ENCODE measurements at places on chromosomes 6 and 20.

- no peak for DNase-seq
Measured at GRCh38 chr6:8944548-8944947, 509.2 kb upstream of the SLC35B3 start.

- no peak for DNase-seq
Measured at GRCh38 chr6:123802351-123802696, 1.3 kb upstream of the NKAIN2 start.

DNA sequence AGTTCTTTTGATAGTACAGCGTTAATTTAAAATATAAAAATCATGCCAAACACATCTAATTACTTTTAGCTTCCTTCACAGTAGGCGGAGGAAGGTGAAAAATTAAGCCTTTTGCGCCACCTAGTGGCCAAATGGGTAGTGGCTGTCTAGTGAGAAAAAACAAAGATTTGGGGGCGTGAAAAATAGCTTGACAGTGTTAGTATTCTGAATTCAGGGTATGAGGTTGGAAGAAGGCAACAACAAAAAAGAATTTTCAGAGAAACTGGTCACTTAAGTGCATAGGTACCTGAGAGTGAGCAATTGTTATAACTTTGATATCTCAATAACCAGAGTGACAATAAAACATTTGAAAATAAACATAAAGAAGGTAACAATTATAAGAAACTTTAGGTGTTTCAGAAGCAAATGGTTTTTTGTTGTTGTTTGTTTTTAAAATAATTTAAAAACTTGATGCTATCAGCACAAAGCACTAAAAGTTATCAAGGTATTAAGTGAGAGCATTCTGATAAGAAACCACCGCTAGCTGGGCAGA is 14.3 kb downstream of the PSMB9 start:
- peak; percentile 56 for DNase-seq

- DNase-seq = no peak
Measured at GRCh38 chr6:25883991-25884390, 9.9 kb upstream of the SLC17A3 start.

DNA sequence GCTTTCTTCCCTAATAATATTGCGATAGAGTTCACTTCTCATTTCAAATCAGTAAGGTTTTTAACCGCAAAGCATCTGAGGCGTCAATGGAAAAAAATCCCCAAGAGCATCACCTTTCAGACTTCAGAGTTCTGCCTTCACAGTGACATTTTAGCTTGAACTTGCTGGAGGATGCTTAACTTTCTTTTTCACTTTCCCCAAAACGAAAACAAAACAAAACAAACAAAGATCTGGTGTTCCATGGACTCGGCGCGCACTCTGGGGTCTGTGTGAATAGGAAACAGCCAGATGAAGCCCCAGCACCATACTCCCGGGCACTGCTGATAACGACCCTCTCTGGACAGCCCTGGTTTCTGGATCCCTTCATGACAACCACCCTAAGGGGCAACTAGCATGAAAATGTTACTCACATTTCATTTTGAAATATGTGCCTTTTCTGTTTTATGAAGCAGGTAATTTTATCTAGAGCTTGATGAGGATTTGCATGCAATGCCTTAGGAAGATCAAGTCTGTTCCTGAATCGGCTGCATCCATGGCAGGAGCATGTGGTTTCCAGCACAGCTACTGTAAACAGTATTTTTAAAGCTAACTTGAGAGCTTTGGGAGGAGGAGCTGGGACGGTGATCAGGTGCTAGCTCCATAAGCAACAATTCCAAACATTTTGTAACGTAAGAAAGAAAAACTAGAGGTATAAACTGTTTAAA is 44.5 kb downstream of the RAMACL start:
- DNase-seq = no peak

DNA sequence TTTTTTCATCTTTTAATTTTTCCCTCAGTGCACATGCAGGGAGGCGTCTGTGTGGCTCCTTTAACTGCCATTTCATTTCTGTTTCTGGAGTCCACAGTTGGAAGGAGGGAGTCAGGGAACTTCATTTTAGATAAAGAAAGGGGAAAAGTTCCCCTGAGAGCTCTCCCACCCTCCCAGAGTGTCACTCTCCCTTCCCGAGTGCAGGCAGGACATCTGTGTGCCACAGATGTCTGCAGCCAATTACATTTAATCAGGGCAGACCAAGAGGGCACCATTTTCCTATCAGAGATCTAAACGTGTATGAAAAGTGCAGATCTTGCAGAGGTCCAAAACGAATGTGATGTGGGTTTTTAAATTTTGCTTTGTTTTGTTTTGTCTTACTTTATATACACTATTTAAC is 96.6 kb downstream of the PXDC1 start:
- no peak for DNase-seq

DNA sequence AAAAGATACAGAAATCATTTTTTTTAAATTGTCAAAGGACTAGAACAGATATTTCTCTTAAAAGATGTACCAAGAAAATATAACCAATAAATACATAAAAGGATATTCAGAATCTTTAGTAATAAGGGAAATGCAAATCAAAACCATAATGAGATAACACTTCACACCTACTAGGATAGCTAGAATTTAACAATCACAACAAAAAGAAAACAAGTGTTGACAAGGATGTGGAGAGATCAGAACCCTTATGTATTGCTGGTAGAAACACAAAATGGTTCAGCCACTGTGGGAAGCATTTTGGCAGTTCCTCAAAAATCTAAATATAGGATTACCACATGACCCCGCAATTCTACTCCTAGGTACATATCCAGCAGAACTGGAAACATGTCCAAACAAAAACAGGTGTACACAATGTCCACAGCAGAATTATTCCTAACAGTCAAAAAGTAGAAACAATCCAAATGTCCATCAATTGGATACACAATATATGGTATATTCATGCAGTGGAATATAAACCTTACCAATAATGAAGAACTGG is 211.0 kb downstream of the LRFN2 start:
- no peak for DNase-seq

DNA sequence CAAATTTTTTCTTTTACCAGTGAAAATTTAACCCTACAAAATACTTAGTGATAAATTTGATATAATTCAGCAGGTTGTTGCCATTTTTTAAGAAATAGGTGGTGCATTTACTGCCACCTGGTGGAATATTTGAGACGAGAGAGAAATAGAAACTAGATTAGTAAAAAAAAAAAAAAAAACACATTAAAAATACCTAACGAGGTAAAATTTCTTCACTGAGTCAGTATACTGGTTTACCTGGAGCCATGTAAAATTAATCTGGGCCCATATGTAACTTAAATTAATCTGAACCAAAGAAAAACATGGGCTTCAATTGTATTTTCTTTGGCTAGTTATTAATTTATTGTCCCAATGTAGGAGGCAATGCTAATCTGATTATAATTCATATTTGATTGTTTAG is 520.8 kb downstream of the EPM2A start:
- no peak for DNase-seq

DNA sequence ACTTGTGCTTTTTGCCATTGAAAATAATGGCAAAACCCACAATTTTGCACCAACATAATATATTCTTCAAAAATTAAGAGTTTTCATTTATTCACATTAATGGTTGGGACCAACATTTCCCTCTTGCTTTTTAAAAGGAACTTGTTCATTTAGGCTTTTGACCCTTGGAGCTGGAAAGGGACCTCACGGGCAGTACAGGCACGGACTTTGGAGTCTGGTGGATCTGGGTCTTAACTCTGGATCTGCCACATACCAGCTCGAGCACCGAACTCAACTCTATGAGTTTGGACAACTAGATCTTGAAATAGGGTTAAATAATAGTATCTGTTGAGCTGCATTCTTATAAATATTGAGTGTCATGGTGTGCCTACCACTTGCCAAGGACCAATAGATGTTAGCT is 37.2 kb downstream of the AFDN start:
- DNase-seq = no peak

GRCh38 chr6:4801491-4802110 is 25.4 kb downstream of the CDYL start:
- DNase-seq = peak; percentile 44

GRCh38 chr6:168093071-168093505 is 14.1 kb upstream of the FRMD1 start:
- no peak for DNase-seq

GRCh38 chr6:149940672-149940982 is 1.2 kb upstream of the ULBP2 start:
- DNase-seq = no peak

- no peak for DNase-seq
Measured at GRCh38 chr20:61631751-61632150, 379.7 kb downstream of the CDH4 start.
